ENCODE measurements at places on chromosomes 7 and 10. TPM values are rescaled to one million over a fixed set of nuclear protein-coding genes. Genes with fewer than 3 reads are reported as not detected.

- DNase-seq: no peak
Observed at GRCh38 chr10:43878386-43878785, 229.7 kb upstream of the ZNF32 start.

GRCh38 chr7:136947347-136947746 lies 78.9 kb downstream of the CHRM2 start:
- no peak for DNase-seq

DNA sequence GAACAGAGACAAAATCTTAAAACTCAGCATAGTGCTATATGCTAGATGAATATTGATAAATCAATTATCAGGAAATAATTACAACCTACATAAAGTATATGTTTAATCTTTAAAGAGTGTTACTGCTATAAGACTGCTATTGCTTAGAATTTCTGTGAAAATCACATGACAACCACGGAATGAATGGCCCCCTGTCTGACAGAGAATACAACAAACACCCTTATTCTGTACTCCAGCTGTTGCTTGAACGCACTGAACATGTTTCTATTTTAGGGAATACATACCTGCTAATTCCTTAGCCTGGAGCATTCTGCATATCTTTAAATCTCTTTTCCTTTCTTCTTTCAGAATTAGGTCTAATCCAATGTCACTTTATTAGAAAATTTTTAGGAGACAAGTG lies 452.4 kb upstream of the PHF14 start:
- DNase-seq: no peak

GRCh38 chr7:150942001-150942590 lies 36.0 kb downstream of the KCNH2 start:
- DNase-seq: no peak

FBXL13 gene
- 0.78 TPM for polyA plus RNA-seq

AASS gene
- polyA plus RNA-seq: 20.7 TPM

CDC14C gene
- not detected for polyA plus RNA-seq
